Naive B cell (primary cell): ENCODE measurements at places on chromosomes 12 and 14. TPM values are rescaled to one million over a fixed set of nuclear protein-coding genes. Genes with fewer than 3 reads are reported as not detected.

Gene KRT80
- not detected for polyA plus RNA-seq

Gene FGF23
- polyA plus RNA-seq: not detected

Gene RASSF9
- polyA plus RNA-seq: not detected

GRCh38 chr12:121577443-121578180, 3.2 kb downstream of the KDM2B start:
- no peak for DNase-seq

DNA sequence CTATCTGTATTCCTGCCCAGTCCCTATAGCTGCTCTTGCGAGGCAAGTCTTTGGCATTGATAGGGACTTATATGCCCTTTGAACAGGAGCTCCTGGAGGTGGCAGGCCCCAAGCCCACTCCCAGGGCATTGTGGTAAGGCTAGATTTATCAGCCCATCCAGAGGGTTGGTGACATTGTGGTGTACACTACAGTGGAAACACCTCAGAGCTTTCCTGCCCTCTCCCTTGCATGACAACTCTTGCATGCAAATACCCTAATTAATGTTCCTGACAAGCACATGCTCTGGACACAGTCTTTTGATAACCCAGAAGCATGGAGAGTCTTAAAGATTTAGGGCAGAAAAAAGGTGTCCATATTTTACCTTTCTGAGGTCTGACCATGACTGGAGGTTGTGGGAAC, 815 bp upstream of the RIPK3 start:
- DNase-seq: no peak

- no peak for DNase-seq
These were observed 587 bp downstream of the DLK1 start for GRCh38 chr14:100727086-100727872.
